ENCODE measurements at places on chromosomes 7 and 10.

- no peak for DNase-seq
Observed at GRCh38 chr7:74452748-74453321, 871 bp upstream of the GTF2IRD1 start.

DNA sequence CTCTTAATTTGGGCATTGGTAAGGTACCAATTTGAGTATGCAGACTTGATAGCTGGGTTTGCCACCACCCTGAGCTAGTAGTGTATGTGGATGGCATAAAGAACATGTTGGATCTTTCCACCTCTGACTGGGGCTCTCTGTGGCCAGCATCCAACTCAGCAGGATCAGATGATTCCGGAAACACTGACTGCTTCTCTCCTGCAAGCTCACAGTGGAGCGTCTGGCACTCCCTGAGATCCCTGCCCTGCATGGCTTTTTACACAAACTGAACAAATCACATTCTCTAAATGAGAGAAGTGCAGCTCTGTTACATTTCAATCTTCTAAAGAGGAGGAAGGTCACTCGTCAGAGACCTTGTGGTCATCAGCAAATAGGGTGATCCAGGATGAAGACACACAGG is 1057.5 kb downstream of the NRG3 start:
- DNase-seq: no peak

DNA sequence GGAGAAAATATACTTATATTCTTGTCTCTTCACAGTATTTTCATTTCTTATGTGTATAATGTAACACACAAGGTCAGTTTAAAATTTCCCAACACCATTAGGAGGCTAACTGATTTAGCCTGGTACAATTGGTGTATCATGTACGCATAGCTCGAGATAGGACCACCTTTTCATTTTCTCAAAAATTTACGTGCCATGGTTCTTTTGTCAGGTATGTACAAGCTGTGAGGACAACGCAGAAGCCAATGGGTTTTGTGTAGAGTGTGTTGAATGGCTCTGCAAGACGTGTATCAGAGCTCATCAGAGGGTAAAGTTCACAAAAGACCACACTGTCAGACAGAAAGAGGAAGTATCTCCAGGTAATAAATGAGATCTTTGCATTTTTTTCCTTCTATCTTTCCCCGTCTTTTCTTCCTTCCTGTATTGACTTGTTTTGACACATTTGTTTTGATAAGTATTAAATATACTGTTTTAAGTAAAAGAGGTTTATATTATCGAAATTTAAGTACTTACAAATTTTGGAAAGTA is 55.0 kb downstream of the TRIM24 start:
- DNase-seq: no peak

- DNase-seq: no peak
Observed at GRCh38 chr10:42836771-42837468, 54.3 kb downstream of the BMS1 start.

DNA sequence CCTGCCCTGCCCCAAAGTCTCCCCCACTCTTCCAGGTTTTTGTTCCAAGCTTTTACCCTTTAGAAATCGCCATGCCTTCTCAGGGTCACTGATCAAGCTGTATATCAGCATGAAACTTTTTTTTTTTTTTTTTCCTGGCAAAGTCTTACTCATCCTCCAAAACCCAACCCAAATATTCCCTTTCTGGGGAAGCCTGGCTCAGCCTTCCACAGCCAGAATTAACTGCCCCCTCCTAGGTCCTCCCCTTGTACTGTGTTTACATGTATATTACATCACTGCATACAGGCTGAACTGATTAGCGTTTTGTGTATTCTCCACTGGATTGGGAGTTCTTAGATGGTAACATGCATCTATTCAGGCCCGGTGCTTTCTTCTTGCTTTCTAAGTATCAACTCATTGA is 4.6 kb upstream of the NOBOX start:
- no peak for DNase-seq

GRCh38 chr10:24993237-24993958 is 22.6 kb downstream of the ENKUR start:
- DNase-seq: no peak

GRCh38 chr7:94907811-94908322 is 473 bp downstream of the PPP1R9A start:
- DNase-seq: peak; percentile 80

- DNase-seq: peak; percentile 85
Observed at GRCh38 chr10:102776779-102777456, 33.2 kb downstream of the WBP1L start.

DNA sequence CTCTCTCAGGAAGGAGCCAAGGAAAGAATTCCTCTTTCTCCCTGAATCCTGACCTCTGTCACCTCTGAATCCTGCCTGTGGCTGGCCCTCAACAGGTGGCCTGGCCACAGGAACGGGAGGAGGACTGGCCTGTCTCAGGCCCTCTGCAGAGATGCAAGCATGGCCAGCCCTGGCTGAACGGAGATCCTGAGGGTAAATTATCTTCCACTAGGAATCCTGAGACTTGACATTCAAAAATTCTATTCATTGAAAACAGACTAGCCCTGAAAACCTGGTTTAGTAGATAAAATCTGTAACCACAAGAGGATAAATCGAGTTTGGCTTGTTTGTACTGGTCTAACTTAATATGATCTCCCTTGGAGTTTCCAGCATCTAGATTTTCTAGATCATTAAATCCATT is 579.3 kb downstream of the LRMDA start:
- DNase-seq: peak; percentile 56

DNA sequence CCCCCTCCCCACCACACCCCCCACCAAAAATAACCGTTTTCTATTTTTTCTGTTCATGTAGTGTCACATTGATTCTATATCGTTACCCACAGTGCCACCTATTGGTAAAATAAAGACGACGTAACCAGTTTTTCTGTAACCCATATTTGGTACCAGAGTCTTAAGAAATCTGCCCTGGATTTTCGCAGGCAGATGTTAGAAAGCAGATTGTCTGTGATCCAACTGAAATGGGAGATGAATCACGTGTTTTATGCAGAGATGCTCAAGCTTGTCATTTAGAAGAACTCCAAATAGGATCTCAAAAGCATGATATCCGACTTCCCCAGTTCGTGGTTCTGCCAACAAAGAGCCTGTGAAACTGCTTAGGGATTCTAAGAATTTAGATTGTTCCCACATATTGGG is 261.1 kb upstream of the CSTF2T start:
- DNase-seq: peak; percentile 67

DNA sequence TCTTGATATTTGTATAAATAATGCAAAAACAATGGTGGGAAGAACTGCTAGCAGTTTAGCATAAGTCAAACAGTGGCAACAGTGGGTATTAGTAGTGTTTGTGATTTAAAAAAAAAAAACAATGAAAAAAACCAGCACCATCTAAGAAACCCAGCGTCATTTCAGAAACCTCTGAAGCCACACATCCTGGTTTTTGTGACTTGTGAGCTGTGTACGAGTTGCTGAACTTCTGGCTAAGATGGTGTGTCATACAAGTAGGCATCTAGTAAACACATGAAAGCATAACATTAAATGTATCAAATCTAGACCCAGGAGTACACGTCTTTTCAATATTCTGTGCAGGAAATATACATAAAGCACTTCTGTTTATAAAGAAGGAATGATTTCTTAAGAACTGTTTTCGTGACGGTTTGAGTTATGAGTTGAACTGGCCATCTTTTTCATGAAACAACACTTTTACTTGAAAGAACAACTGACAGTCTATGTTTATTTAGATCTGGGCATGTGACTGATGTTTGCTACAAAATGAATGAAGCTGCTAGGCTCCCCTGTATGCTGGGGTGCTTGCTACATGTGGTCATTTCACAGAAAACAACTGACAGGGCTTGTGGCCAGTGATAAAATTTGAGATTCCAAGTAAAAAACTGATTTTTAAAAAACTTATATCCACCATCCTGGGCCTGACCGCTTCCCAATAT is 143.5 kb downstream of the PIP4K2A start:
- no peak for DNase-seq

DNA sequence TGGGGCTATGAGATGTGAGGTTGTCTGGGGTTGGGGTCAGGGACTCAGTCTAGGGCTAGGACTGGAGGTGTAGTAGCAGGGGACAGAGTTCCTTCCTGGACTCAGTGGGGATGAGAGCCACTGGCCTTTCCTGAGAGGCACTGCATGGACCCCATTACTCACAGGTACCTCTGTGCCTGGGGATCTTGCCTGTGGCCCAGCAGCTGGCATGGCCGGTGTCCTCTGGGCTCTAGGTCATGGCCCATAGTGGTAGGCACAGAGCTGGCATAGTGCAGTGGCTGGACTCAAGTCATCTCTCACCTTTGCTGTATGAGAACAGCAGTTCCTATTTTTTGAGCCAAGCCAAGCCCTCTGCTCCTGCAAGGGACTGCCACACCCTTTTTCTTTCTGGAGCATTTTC is 51.9 kb downstream of the NEURL1 start:
- DNase-seq: no peak

DNA sequence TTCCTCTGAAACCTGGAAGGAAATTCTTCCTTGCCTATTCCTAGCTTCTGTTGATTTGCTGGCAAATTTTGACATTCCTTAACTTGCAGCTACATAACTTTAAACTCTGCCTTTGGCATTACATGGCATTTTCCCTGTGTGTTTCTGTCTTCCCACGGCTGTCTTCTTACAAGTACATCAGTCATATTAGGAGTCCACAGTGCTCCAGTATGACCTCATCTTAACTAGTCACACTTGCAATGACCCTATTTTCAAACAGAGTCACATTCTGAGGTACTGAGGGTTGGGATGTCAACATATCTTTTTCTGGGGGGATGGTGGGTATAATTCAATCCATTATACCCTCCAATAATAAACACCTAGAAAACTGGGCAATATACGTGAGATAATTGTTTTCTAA is 37.4 kb upstream of the EPHB6 start:
- no peak for DNase-seq

DNA sequence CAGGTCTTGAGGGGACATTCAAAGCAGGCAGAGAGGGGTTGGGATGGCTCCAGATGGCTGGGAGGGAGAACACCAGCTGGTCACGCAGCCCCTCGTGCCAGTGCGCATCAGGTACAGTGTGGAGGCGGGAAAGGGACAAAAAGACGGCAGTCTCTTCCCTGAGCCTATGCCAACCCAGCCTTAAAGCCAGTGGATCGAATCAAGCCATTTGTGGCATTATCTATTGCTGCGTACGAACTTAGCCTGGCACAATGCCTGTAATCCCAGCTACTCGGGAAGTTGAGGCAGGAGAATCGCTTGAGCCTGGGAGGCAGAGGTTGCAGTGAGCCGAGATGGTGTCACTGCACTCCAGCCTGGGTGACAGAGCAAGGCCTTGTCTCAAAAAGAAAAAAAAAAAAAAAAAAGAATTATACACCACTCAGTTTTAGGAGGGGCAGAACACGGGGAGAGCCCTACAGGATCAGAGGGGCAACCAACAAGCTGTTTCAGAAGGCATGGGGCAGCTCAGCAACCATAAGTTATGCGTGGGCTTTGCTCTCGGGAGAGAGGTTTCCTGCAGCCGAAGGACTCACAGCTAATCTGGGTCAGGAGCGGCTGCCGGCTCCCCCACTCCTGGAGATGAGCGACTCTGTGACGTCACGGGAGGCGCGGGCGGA is 356 bp upstream of the NDUFB2 start:
- DNase-seq: peak; percentile 97

- DNase-seq: peak; percentile 68
Observed at GRCh38 chr7:1027242-1028043, 16.9 kb upstream of the GPR146 start.

Data from neural progenitor cell (in vitro differentiated cells).